ENCODE measurements at places on chromosomes 6 and 20. TPM values are rescaled to one million over a fixed set of nuclear protein-coding genes. Genes with fewer than 3 reads are reported as not detected.

DNA sequence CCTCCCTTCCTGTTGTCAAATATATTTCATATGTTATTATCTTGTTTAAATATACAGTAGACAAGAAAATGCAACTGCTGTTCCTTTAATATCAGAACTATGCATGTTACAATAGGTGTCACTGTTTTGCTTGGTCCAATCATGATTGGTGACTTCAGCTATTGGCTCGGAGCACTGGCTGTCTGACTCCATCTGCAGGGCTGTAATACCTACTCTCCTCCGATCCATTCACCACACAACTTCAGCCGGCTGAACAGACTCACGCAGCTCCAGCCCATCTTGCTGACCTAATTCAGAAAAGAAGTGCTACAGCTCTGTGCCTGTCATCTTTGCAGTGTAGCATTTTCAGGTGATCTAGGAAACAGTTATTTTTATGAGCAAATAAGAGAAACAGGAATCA lies at the start of gene BTBD3:
Gene BTBD3 (plus strand): TSS at position 231 of the 400 bp plus-strand sequence. CDS start 383 bp downstream, outside the sequence.
- no peak for ATAC-seq

DNA sequence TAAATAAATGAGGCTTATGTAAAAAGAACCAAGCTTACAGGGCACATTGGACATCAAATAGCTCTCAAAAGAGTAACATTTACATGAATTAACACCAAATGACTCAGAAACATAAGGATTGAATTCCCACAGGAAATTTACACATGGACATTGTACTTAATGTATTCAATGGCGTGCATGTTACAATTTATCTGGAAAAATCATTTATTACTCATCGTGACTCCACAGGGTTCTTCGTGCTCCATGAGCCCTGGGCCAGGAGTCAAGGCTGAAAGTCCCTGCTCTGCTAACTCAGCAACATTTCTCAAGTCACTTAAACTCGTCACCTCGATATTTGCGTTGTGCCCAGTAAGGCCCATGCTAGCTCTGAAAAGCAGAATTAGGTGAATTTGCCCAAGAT lies 158.5 kb downstream of the PHACTR1 start:
- ATAC-seq = no peak

GRCh38 chr6:105611606-105612005 lies 208.7 kb upstream of the PREP start:
- ATAC-seq = peak; percentile 45

DNA sequence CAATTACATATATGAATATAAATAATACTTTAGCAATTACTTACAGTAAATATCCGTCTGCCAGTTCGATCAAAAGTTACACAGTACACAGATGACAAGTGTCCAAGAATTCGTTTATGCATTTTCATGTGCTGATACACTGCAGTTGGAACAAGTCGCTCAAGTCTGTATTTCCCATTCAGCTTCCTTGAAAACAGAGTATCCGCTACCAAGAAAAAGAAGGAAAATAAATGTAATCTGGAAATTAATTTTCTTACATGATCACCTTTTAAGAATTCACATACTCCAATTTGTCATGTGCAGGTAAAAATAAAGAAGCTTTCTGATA lies 35.3 kb downstream of the PHIP start:
- ATAC-seq = peak; percentile 20

DNA sequence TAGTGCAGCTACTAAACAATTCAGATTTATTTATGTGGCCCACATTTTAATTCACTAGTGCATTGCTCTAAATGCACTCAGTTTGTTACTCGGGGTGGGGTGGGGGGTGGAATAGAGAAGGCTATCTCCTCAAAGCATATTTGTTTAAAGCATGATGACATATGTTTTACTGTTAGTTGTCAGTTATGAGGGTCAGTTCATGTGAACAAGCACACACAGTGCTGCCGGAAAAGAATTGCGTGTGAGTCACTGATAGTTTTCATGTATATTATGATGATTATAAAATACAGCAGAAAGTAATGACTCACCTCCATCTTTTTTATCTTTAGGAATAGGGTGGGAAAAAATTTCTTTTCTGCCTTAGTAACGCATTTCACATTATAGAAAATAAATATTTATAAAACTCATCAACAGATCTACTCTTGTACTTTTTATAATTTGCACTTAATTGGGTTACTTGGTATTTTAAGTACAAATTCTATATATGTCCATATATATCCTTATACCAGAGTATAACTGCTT lies 42.2 kb upstream of the STXBP5 start:
- no peak for ATAC-seq

- peak; percentile 15 for ATAC-seq
Observed at GRCh38 chr6:145819994-145820393, 5.4 kb upstream of the FBXO30 start.

- ATAC-seq = no peak
Observed at GRCh38 chr6:81309811-81310210, 442.7 kb downstream of the TENT5A start.

- peak; percentile 73 for ATAC-seq
Observed at GRCh38 chr6:154606457-154606856, 96.0 kb upstream of the CNKSR3 start.

DNA sequence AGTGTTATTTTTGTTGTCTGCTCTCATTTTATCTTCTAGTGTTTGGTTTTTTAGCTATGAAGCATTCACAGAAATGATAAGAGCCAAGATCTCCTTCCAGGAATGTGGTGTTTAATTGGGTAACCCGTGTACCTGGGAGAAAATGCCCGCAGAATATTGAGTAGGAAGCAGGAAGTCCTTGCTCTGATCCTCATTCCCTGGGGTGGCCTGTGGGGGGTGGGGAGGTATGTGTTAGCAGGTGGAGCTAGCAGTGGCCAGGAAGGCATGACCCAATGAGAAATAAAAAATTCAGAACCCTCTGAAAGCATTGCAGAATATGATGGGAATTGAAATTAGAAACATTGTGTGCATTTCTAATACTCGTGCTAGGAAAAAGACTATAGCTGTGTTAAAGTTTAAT lies 100.8 kb downstream of the DTD1 start:
- ATAC-seq = no peak

DNA sequence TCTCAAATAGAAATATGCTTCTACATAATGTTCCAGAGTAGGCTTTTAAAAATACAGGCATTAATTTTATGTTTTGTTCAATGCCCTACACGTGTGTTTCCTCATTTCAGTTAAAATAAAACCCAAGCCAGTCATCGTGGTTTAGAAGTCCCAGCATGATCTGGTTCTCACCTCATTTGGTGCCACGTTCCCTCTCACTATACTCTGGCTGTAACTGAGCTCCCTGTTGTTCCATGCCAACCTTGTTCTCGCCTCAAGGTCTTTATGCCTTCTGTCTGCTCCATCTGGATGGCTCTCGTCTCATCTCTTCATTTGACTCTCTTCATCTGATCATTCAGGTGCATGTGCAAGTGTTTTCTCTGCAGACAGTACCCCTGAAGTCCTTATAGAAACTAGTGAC lies 32.6 kb downstream of the HDGFL1 start:
- ATAC-seq = no peak

- no peak for ATAC-seq
Observed at GRCh38 chr6:81894788-81895271, 142.3 kb upstream of the TENT5A start.

Gene RAET1E
- total RNA-seq = 0.99 TPM

Gene HSPA1B
- 78.4 TPM for total RNA-seq

Gene EDN3
- total RNA-seq = 0.45 TPM

Gene ELMO2
- total RNA-seq = 57.2 TPM

Gene RAD21L1
- total RNA-seq = not detected

Gene TCF15
- not detected for total RNA-seq

Gene HSPA1L
- total RNA-seq = 2.9 TPM

Gene BPIFB1
- total RNA-seq = not detected

All from activated T-helper 17 cell treated with anti-CD3 and anti-CD28 coated beads, Interleukin-2, amount 50 U/mL, for 72 hours (primary cell).